Osteoblast (primary cell): ENCODE measurements at places on chromosomes 12 and 14. TPM values are rescaled to one million over a fixed set of nuclear protein-coding genes. Genes with fewer than 3 reads are reported as not detected.

The PTPRO gene
- under 0.01 and 0.29 TPM in 2 replicates for total RNA-seq

The FZD10 gene
- total RNA-seq, result not detected in 2 replicates

DNA sequence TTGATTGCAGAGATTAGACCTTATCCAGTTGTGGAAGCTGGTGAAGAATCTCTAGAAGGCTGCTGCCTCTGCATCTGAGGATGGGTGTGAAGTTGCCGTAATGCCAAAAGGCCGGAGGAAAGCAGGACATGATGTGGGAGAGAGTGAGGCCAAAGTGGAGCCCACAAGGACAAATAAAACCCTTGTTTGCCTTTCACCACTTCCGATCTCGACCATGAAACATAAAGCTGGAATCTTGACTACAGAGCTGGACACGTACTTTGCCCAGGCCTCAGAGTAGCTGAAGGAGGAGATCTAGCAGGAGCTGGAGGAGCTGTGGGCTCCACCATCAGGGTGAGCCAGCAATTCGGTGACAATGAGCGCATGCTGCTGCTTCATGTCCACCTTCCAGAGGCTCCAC, 5.0 kb upstream of the CACNA1C start:
- DNase-seq, result no peak

The SDR9C7 gene
- total RNA-seq, result not detected in 2 replicates

DNA sequence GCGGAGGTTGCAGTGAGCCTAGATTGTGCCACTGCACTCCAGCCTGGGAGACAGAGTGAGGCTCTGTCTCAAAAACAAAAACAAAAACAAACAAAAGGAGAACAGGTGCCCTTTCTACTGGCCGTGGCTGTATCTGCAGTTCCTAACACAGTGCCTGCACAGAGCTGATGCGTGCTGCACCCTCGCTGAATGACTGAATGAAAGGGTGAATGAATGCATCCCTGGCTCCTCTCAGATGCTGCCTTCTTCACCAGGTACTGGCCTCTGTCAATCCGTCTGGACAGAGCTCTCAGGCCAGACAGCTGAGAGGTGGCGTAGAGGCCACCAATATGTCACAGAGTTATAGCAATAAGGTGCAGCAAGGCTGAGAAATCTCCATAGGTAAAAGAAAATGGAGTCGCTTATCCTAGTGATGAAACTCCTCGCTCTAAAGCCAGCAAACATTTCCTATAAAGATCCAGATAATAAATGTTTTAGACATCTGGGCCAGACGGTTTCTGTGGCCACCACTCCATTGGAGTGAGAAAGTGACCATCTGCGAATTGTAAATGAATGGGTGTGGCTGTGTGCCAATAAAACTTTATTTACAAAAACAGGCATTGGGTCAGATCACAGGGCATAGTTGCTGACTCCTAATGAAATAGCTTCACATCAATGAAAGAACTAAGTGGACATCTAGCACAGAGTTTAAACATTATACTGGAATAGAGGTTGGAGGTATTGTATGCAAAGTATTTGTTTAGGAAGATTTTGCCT, 15.9 kb upstream of the FZD10 start:
- DNase-seq, result no peak
